ENCODE measurements at places on chromosomes 6 and 20.

GRCh38 chr20:53425941-53426340 is 167.7 kb downstream of the ZNF217 start:
- DNase-seq: no peak

DNA sequence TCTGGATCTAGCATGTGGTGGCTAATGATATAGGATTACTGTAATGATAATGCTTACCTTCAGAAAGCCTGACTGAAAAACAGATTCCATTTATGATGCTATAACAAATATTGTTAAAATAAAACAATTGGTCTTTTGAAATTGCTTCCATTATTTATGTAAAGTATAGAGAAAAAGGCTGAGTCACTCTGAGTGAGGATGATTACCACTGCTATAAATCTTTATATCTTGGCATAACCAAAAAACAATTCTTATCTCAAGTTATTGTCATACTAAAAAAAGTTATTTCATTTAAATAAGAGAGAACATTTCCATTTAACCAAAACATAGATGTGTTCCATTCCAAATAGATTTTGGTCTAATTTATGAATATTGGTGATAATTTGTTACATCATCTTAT is 53.0 kb upstream of the DST start:
- no peak for DNase-seq

DNA sequence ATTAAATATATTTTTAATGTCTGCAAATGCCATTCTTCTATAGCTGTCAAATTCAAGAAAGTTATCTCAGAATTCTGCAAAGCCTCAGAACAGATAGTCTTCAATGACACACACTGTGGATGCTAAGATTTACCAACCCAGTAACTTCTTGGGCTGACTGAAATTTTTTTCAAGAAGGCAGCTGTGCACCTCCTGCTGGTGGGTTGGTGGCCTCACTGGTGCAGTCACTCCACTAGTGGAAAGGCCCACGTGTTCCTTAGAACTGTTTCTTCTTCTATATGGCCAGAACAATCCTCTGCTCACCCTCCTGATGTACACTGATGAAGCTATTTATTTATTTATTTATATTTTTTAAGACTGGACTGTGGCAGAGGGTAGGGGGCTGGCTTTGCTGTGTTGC is 28.1 kb upstream of the MTCL3 start:
- no peak for DNase-seq

GRCh38 chr20:12535316-12535715 is 473.5 kb upstream of the SPTLC3 start:
- no peak for DNase-seq

- DNase-seq: no peak
Observed at GRCh38 chr20:61447952-61448351, 195.9 kb downstream of the CDH4 start.

DNA sequence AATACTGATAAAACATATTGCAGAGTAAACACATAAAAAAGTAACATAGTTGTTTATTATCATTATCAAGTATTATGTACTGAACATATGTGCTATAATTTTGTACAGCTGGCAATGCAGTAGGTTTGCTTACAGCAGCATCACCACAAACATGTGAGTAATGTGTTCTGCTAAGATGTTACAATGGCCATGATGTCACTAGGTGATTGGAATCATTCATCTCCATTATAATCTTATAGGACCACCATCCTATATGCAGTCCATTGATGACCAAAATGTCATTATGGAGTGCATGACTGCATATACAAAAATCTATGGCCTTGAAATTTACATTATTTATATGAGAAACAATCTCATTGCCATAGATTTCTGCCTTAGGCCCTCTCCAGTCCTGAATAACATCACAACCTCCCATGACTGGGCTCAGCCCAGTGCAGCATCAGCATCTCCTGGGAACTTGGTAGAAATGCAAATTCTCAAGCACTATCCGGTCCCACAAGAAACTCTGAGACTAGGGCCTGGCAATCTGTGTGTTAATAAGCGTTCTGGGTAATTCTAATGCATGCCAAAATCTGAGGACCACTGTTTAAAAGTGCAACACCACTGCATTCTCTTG is 352.0 kb upstream of the MARCKS start:
- no peak for DNase-seq

GRCh38 chr20:23246717-23247664 is 103.6 kb upstream of the NXT1 start:
- DNase-seq: peak; percentile 31

DNA sequence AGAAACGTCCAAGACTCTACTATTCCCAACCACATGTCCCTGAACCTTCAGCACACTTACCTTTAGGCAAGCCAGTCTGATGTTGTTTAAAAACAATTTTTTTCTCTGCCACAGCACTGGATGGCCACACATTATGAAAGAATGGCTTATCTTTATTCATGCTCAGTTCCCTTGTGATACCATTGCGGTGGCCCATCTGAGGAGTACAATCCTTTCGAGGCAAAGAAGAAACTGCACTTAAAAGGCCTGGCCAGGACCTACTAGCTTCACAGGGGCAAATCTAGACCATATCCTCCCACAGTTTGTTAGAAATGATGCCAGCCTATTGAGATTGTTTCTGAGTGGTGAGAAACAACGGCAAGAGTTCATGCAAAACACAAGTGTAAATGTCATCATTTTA is 88.4 kb upstream of the PLEKHG1 start:
- peak; percentile 8 for DNase-seq

DNA sequence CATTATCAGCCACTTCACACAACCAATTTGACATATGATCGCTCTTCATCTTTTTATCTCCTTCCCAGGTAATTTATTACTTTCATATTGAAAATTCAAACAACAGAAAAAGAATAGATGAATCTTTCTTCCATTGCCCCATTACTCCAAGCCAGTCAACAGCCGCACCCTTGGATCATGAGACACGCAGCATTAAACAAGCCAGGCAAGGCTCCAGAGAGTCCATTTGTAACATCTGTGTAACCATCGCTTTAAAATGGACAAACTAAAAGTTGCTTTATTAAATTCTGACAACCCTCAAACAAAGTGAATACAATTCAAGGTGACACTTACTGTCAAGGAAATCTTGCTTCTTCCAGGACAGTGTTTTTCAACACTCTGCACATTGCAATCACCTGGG is 200.3 kb downstream of the EPM2A start:
- no peak for DNase-seq
